ENCODE measurements at places on chromosomes 16 and 17.

DNA sequence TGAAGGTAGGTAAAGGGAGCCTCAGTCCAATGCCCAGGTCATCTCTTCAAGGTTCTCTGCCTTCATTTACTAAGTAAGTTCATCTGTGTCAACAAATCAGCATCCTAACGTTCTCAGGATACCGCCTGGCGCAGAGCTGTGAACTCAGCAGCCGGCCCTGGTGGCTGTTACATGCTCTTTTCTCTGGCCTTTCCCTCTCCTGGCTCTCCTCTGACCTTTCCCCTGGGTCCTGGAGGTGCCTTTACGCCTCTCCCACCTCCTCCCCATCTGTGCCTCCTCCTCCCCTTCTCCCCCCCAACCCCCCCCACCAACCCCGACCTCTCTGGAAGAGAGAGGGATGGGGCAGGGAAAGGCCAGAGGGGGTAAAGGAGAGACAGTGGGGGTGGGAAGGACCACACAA is 19.5 kb downstream of the COTL1 start:
- DNase-seq = no peak

DNA sequence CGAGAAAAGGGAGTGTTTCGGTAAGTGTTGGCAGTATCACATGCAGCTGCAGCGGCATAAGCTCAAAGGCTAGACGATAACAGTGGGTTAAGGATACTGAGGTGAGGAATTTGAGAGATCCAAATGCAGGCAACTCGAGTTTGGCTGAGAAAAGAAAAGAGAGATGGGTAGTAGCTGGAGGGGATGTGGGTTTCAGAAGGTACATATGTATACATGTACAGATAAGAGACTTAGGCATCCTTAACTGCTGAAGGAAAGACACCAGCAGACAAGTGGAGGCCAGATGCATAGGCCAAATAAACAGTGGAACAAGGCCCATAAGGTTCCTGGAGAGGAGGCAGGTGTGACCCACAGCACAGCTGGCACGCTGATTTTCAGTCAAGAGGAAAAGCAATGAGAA is 86.6 kb upstream of the NETO2 start:
- no peak for DNase-seq

GRCh38 chr16:15950161-15950854 is 892 bp downstream of the ABCC1 start:
- peak; percentile 17 for DNase-seq

GRCh38 chr17:59754552-59754951 is 47.1 kb downstream of the VMP1 start:
- no peak for DNase-seq

- no peak for DNase-seq
Measured at GRCh38 chr17:65529761-65530522, 31.5 kb downstream of the AXIN2 start.

DNA sequence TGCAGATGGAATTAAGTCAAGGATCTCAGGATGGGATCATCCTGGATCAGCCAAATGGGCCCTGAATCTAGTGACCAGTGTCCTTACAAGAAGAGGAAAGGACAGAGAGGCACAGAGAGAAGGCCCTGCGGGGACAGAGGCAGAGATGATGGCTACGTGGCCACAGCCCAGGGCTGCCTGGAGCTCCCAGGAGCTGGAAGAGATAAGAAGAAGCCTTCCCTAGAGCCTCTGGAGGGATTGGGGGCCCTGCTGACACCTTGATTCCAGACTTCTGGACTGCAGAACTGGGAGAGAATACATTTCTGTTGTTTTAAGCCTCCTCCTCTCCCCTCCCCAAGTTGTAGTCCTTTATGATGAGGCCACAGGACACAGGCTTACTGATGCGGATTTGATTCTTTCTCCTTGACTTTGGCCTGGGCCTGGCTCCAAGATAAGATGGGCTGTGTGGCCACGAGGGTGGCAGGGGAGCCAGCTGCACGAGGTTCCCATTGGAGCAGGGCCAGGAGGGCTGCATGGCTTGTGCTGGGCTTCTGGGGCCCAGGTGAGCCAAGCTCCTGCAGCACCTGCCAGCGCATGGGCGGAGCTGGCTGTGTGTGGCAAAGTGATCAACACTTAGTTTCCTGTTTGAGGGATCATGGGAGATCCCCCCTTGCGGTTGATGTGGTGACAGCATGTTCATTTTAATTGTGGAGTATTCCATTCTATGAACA is 146.1 kb downstream of the IRF8 start:
- DNase-seq = peak; percentile 13

GRCh38 chr16:84408856-84409255 is 40.5 kb downstream of the ATP2C2 start:
- DNase-seq = no peak

- DNase-seq = no peak
Measured at GRCh38 chr17:75641343-75641742, 8.1 kb downstream of the SMIM5 start.

GRCh38 chr16:55539488-55539887 is 27.0 kb upstream of the CAPNS2 start:
- no peak for DNase-seq
